ENCODE measurements at places on chromosomes 7 and 10. TPM values are rescaled to one million over a fixed set of nuclear protein-coding genes. Genes with fewer than 3 reads are reported as not detected.

DNA sequence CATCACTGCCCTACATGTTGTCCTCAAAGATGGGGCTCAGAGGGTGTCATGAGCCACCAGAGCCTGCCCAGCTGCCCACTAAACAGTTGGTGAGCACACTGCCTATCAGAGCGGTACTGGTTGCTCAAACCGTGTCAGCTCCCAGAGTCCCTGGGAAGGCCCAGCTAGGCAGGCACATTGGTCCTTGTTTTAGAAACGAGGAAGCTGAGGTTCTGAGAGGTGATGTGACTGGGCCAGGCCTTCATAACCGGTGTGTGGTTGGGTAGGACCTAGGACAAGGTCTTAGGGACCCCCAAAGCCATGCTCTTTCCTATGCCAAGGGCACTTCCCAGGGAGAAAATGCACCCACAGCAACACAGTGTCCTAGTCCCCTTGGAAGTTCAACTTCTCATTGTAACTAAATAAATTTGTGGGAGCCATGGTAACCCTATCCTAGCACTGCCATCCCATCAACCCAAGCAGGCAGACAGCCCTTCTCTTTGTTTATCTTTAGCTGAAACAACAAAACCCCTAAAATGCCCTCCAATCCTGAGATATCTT, 174.7 kb upstream of the PDE1C start:
- no peak for DNase-seq

DNA sequence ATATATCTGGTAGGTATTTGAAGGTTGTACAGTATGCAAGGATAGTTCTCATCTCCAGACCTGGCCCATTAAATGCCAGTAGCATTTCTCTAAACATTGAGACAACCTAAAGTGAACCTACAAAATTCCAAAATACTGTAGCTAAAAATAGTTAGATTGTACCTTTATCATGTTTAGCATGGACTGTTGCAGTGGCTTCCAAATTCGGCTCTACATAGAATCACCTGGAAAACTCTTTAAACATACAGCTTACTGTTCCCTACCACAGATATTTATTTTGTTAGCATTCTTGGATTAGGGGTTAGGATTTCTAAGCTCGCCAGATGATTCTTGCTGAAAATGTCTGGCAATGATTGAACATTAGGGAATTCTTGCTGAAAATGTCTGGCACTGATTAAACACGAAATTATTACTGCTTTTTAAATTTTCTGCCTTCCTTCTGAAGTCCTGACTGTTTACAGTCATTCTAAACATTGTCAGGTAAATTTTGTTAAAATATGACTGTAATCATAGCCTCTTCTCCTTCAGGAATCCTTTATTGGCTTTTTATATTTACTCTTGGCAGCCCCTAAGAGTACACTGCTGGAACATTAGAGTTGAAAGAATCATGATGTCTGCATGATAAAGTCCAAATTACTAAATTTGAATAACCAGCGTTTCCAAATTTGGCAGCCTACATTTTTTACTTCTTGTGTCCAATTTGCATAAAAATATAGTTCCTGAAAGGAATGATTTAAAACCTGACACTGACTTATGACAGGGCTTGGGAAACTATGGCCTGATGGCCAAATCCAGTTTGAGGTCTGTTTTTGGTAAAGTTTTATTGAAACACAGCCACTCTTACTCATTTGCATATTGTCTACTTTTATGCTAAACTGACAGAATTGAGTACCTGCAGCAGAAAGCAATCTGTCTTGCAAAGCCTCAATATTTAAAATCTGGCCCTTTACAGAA, 40.3 kb downstream of the SHOC2 start:
- DNase-seq: no peak

GRCh38 chr10:77016278-77016815, 621.3 kb downstream of the KCNMA1 start:
- DNase-seq: no peak

DNA sequence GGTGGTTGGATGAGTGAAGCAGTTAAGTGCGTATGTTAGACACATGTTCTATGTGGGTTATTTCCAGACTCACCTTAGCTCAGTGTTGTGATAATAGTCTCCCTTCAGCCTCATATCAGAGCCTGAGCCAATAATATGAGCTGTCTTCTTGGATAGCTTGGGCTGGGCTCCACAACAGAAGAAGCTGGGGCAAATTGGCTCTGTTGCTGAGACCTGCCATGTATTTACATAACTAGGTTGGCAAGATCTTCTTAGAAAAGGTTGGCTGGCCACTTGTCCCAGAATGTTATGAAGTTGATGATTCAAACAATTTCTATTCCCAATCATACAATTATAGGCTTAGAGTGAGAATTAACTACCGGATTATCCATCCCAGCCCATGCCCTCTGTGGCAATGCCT, 35.7 kb upstream of the CREB5 start:
- no peak for DNase-seq

Gene MYO3A
- not detected for total RNA-seq
